ENCODE measurements at places on chromosomes 4 and X. TPM values are rescaled to one million over a fixed set of nuclear protein-coding genes. Genes with fewer than 3 reads are reported as not detected.

CXorf66 gene
- not detected for polyA plus RNA-seq

XKRX gene
- 3.0 TPM for polyA plus RNA-seq

TSPAN6 gene
- 98.8 TPM for polyA plus RNA-seq

CPZ gene
- polyA plus RNA-seq: 1.5 TPM

CEP44 gene
- polyA plus RNA-seq: 35.8 TPM

CXCL3 gene
- 1.2 TPM for polyA plus RNA-seq

CPEB2 gene
- polyA plus RNA-seq: 11.4 TPM

NEUROG2 gene
- polyA plus RNA-seq: not detected

FRMPD4 gene
- 0.86 TPM for polyA plus RNA-seq

TBC1D8B gene
- polyA plus RNA-seq: 10.5 TPM

SHISA3 gene
- polyA plus RNA-seq: 38.4 TPM

CRMP1 gene
- polyA plus RNA-seq: 61.3 TPM

RFC1 gene
- 57.3 TPM for polyA plus RNA-seq

S100P gene
- 5.3 TPM for polyA plus RNA-seq

MCF2 gene
- 0.07 TPM for polyA plus RNA-seq

FMR1NB gene
- not detected for polyA plus RNA-seq

XAGE2 gene
- 0.38 TPM for polyA plus RNA-seq

GDPD2 gene
- polyA plus RNA-seq: 0.13 TPM

PACRGL gene
- polyA plus RNA-seq: 41.1 TPM

TEX11 gene
- polyA plus RNA-seq: 0.05 TPM

Data from right lung (tissue), 10 donors.